ENCODE measurements at places on chromosomes 3 and 15.

- no peak for DNase-seq
Measured at GRCh38 chr15:59347915-59348314, 24.8 kb downstream of the MYO1E start.

DNA sequence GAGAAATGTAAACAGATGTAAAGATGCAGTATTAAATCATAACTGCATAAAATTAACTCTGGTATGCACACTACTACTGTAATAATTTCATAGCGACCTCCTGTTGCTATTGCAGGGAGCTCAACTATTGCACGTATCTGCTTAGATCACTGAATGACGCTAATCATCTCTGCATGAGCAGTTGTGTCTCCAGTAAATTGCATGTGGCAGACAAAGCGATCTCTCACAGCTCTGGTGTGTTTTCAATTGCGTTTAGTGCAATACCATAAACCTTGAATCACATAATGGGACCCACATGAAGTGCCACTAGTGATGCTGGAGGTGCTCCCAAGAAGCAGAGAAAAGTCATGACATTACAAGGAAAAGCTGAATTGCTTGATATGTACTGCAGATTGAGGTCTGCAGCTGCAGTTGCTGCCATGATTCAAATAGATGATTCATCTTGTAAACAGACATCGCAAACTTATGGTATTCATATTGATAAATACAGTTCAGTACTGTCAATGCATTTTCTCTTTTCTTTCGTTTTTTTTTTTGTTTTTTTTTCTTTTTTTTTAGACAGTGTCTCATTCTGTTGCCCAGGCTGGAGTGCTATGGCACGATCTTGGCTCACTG is 30.2 kb upstream of the LCTL start:
- DNase-seq = no peak

DNA sequence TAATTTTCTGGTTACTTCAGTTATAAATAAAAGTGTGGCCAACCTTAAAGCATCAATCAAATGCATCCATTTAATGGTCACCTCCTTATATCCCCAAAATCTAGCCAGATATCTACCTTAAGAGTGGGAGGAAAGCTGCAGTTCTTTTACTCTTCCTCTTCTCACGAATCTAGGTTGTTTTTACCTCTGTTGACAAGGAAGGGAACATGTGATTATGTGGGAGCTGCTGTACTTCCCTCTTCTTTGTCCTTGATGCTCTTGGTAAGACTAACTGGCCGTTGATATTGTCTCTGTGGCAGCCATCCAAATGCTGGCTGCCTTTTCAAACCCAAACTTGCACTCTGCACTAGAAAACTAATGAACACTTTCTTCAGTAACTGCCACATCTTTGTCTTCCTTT is 275.3 kb upstream of the CADM2 start:
- no peak for DNase-seq

GRCh38 chr15:101255615-101256241 is 3.9 kb upstream of the CHSY1 start:
- no peak for DNase-seq

DNA sequence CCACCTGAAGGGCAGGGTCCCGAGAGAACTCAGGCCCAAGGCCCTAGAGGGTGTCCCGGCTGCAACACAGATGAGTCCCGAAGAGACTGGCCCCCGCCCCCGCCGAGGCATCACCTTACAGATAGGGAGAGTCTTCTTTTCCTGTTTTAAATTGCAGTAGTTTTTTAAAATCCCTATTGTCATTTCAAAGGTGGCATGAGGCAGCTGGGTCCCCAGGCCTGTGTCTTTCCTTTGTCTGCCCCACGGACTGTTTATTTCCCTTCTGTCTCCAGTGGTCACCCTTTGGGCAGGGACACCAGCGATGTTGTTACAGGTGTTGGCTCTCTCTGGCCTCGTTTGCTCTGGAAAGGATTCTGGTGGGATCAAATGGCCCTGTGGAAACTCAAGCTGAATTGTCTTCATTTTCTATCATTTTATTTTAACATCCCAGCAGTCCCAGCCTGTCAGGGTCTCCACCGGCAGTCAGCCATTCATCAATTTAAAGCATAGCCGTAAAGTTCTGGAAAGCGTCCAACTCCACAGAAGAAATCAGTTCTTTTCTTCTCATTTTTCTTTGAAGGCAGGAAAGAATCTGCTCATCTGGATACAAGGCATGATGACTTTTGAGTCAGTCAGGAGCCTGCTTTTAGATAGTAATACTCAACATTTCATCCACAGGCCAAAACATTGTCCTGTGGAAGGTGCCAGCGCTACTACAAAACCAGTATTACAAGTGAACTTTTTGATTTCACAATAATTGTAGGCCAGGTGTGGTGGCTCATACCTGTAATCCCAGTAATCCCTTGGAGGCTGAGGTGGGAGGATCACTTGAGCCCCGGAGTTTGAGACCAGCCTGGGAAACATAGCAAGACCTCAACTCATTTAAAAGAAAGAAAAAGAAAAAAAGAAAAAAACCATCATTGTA is 96.2 kb downstream of the HES1 start:
- no peak for DNase-seq

- no peak for DNase-seq
Measured at GRCh38 chr3:111808439-111808838, 50.6 kb upstream of the PHLDB2 start.

GRCh38 chr3:188361888-188362287 is 207.9 kb downstream of the LPP start:
- no peak for DNase-seq

DNA sequence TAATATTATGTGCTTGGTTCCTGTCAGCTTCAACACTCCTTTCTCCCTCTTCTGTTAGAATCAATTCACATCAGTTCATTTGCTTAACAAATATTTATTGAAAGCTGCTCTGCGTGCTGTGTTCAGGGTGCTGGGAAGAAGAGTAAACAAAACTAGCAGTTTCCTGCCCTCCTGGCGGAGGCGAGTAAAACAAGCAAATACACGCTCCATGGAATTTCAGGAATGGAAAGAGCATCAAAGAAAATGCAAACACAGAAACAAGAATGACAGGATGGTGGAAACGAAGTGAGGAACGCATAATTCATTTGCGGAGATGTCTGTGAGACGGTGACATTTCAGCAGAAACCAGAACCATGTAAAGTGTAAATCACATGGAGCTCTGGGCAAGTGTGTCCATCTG is 49.4 kb upstream of the SPTSSB start:
- no peak for DNase-seq

- no peak for DNase-seq
Measured at GRCh38 chr3:120344349-120344748, 4.8 kb downstream of the LRRC58 start.

DNA sequence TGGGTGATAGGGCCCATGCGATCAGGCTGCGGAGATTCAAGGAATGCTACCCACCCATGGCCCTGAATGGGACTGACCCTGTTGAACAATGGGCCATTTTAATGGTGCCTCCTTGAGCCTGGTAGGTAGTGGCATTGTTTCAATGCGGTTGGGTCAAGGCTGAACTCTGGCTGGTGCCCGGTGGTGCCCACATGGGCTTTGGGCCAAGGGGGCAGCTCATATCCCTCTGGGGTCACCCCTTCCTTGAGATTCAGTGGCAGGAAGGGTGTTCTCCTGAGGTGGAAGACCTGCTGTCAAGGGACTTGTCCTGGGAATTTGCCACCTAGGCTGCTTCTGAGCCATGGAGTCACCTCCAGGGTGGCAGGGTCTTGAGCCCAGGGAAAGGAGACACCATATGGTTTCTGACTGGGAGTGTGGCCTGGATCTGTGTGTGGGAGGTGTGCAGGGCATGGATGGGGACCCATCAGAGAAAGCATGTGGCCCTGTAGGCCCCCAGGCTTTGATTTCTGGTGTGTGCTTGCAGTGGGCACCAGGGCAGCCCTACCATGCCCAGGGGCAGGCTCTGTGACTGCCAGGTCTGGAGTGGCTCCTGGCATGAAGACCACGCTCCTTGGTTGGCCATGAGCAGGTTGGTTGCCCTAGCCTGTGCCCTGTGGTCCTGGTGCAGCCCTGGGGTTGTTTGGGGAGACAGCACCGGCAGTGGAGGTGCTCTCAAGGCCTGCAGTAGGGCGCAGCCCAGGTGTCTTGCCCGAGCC is 199.9 kb downstream of the UBE3A start:
- peak; percentile 2 for DNase-seq

GRCh38 chr3:2655229-2655701 is 454.9 kb downstream of the IL5RA start:
- no peak for DNase-seq

DNA sequence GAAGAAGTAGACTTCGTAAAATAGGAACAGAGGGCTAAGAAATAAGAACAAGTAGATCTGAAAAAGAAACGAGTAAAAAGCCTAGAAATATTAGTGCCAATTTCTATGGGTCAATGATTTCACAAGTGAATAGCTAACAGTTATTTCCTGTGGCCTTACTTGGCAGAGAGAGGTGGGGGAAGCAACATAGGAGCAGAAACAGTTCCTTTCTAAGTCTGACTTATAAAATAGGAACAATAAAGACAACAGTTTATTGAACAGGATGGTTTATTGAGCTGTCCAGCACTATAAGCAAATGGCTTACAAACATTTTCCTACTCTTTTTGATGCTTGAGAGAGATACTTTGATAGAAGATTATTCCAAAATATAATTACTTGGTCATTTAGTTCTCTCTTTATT is 37.9 kb downstream of the AGTR1 start:
- DNase-seq = no peak
